Activated CD8-positive, alpha-beta memory T cell treated with anti-CD3 and anti-CD28 coated beads for 1 hour (primary cell): ENCODE measurements at places on chromosomes 2 and 18.

DNA sequence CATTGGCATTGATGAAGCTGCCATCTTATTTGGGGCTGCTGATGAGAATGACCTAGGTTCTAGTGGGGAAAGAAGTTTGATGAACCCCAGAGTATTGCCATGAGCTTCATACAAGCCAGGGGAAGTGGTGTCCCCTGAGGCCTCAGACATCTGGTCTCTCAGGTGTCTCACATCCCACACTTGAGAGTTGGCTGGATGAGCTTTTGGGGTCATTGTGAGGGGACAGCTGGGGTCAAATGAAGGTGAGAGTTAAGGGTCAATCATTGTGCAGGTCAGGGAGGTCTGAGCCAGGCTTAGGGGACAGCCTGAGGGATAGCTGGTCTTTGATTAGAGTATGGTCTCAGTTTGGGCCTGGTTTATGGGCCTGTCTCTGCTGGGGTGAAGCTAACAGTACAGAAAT, 336.5 kb downstream of the CYP26B1 start:
- DNase-seq: no peak

DNA sequence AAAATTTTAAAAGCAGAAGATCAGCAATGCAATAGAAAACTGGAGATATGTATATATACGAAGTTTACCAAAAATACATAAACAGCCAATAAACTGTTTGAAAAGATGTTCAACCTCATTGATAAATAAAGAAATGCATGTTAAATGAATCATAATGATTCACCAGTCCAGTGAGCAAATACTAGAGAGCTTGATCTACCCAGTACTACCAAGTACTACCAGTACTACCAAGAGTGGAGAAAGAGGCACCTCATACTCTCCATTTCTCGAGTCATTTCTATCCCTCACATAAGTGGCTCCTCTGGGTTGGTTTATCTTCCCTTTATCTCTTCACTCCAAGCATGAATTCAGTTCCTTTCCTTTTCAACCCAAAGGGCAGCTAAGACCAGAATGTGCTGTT, 138.9 kb downstream of the MREG start:
- DNase-seq: no peak

DNA sequence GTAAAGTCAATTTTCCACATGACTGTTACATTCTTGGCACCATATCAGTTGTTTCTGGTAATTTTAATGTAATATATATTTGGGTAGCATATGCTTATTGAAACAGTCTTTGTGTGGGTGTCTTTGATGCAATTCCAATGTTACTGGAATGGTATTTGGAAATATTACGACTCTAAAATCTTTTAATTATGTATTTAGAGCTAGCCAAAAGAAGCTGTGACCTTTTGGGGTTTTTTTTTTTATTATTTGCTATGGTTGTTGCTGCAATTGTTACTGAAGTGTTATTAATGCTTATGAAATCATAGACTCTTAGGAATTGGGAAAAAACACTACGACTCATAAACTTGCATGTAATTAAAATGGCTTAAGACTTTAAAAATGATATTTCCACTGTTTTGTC, 95.9 kb downstream of the AOX1 start:
- no peak for DNase-seq

DNA sequence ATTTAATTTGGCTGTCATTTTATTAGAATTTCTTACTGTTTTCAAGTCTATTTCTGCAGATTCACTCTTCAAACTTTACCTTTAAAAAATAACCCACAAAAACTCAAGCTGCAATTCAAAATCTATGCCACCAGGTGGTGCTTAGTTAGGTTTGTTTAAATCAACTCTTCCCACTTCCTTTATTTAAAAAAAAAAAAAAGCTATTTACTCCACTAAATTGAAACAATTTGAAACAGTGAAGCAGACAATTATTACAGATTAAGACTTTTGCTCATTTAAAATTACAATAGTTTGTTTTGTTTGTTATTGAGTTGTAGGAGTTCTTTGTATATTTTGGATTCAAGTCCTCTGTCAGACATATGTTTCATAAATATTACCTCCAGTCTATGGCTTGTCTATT, 300.0 kb downstream of the PDE11A start:
- no peak for DNase-seq

DNA sequence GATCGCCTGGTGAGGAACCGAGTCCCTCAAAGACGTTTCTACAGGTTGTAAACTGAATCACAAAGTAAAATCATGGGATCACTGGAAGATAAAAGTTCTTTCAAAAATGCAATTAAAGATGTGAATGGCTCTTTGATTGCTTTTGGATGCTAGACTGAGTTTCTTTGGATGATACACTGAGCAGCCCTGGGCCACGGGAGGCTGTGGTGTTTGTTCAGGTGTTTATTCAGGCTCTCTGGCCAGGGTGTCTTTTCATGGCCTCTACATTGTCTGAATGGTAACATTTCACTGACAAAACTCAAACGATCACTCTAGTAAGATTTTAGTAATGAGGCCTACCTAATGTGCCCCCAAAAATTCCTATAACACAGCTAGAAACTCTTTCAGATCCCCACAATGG, 48.4 kb upstream of the SPATS2L start:
- no peak for DNase-seq

DNA sequence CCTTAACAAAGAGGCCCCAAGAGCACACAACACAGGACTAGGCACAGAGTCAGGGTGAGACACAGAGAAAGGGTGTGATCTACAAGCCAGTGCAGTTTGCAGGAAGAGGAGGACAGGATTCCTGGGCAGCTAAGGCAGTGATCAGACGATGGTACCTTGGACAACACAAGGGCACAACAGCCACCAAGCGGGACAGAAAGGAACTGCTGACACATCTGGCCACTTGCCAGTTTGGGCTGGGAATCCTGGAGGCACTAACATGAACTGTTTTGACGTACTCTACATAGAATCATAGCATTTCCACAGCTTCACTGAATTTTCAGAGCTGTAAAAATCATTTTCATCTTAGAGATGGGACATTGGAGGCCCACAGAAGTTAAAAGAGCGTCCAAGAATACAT, 221.5 kb upstream of the SLC35G4 start:
- DNase-seq: no peak

DNA sequence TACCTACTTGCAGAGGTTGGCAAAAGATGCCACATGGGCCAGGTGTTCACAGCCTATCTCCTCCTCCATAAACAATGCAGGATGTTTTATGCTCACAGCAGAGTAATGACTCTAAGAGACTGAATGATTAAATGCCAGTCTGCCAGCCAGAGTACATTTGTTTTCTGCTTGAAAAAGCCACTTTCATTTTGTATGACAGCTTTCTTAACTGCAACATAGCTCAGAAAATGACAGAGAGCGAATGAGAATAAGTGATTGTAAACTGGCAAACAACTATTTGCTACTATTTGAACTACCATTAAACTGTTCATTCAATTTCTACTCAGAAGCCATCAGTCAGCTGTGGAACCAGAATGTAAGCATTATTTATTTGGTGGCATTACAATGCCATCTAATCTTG, 50.6 kb upstream of the DCC start:
- no peak for DNase-seq

DNA sequence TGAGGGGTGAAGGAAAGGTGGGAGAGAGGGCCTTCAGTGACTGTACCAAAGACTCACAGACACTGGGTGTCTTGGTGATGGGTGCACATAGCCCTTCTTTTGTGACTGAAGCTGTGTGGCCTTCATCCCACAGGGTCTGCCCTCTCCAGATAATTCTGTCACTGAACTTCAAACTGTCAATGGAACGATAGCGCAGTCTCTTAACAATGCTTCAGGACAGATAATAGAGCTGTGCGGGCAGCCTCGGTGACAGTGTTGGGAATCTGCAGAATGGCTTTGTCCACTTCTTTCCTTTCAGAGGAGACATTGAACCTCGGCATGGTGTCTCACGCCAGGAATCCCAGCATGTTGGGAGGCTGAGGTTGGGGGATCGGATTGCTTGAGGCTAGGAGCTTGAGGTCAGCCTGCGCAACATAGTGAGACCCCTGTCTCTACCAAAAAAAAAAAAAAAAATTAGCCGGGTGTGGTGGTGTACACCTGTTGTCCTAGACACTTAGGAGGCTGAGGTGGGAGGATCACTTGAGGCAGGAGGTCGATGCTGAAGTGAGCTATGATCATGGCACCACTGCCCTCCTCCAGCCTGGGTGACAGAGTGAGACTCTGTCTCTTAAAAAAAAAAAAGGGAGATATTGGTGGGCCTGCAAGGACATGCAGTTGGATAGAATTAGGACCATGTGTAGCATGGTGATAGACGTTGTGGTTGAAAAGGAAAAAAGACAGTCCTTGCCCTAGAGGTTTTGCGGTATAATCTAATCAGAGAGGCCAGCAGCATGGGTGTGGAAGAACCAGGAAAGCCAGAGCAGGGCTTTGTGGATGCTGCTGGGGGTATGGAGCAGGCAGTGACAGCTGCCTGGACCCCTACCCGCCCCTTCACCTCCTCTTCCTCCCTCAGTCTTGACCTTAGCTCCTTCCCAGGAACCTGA, 91.4 kb downstream of the LDLRAD4 start:
- DNase-seq: no peak
